Body of pancreas (tissue), 4 donors: ENCODE measurements at places on chromosomes 3 and 15. TPM values are rescaled to one million over a fixed set of nuclear protein-coding genes. Genes with fewer than 3 reads are reported as not detected.

CTDSPL gene
- 23.6 TPM for total RNA-seq

SH3GL3 gene
- total RNA-seq: 2.3 TPM

DNA sequence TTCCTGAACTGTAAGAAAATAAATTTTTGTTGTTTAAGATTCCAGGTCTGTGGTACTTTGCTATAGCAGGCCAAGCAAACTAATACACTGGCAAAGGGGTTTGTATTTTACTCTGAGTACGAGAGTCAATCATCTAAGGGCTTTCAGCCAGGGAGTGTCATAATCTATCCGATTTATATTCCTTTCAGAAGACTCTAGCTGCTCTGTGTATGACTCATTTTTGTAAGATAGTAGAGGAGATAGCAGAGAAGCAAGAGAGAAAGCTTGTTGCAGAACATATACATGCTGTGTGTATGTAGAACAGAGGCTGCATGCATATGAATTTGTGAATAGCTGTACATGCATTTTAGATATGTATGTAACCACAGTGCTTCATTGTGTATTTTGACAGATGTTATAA lies 577.9 kb upstream of the EPHA6 start:
- no peaks in the 10 kb centered on the region for H3K27me3 ChIP-seq
- no peak overlapping the region for H3K27ac ChIP-seq
- DNase-seq: no peak
- no peaks in the 10 kb centered on the region for H3K4me1 ChIP-seq
- no peaks in the 10 kb centered on the region for H3K36me3 ChIP-seq

GRCh38 chr3:74127256-74127655 lies 487.2 kb downstream of the CNTN3 start:
- no peaks in the 10 kb centered on the region for H3K36me3 ChIP-seq
- H3K4me1 ChIP-seq: no peaks in the 10 kb centered on the region
- no peak overlapping the region for H3K4me3 ChIP-seq
- DNase-seq: no peak
- no peaks in the 10 kb centered on the region for H3K27me3 ChIP-seq
- H3K27ac ChIP-seq: no peak overlapping the region
